Testis (tissue), 5 donors: ENCODE measurements at places on chromosomes 4 and X.

GRCh38 chr4:3746701-3747580 lies 19.2 kb upstream of the ADRA2C start:
- DNase-seq = no peak

DNA sequence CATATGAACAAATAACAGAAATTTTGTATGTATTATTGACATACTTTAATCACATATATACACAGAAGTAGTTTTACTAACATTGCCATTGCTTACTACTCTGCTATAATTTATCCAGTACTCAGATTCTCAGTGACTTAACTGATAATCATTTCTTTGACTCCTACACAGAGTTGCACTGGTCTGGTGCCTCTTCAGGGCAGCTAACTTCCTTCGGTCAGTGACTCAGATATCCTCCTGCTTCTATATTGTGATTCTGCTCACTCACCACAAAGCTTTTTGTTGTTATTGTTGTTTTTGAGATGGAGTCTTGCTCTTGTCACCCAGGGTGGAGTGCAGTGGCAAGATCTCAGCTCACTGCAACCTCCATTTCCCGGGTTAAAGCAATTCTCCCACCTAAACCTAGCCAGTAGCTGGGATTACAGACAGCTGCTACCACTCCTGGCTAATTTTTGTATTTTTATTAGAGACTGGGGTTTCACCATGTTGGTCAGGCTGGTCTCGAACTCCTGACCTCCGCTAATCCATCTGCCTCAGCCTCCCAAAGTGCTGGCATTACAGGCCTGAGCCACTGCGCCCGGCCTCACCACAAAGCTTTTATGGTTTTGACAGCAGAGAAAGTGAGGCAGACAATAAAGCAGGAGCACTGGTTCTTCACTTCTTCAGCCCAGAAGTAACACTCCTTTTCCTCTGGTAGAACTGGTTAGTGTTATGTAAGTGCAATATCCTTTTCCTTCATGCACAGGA lies 499.3 kb downstream of the EPHA5 start:
- DNase-seq = no peak

DNA sequence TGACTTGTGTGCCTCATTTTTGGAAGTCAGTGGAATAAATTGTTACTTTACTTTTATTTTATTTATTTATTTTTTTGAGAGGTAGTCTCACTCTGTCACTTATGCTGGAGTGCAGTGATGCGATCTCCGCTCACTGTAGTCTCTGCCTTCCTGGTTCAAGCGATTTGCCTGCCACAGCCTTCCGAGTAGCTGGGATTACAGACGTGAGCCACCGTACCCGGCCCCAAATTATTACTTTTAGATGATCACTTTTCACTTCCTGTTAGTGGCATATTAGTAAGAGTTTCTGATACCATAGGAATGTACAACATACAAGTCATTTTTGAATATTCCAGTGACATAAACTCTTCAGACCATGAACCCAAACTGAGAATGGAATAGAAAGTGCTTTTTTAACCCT lies 611.0 kb upstream of the MAGEB2 start:
- no peak for DNase-seq

DNA sequence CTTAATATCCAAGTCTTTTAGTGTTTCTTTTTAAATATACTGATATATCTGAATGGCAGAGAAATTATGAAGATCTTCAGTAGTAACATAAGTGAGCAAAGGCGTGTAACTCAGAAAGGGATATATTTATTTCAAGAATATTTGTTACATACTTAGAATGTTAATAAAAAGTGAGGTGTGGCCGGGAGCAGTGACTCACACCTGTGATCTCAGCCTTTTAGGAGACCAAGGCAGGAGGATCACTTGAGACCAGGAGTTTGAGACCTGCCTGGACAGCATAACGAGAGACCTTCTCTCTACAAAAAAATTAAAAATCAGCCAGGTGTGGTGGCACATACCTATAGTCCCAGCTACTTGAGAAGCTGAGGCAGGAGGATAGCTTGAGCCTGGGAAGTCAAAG lies 651.0 kb downstream of the ADGRL3 start:
- no peak for DNase-seq

- no peak for DNase-seq
Measured at GRCh38 chr4:20944961-20945360, 244.7 kb downstream of the PACRGL start.

DNA sequence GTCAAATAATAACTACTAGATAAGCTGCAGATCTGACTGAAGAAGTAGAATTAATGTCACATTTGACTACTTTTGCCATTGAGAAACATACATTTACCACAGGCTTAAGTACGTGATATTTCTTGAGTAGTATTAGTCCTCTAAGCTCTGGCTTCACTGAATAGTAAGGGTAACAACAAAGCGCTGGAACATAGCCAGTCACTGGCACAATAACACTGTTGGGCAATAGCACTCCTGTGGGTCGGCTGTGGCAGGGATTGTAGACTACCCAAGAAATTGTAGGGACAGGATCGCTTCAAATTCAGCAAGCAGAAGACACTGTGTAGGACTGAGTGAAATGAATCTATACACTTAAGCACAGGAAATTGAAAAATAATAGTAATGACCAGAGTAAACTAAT lies 27.1 kb upstream of the IL15 start:
- DNase-seq = no peak

GRCh38 chr4:40540800-40541199 lies 88.9 kb downstream of the RBM47 start:
- no peak for DNase-seq

- DNase-seq = peak; percentile 76
Measured at GRCh38 chr4:8537041-8537461, 43.1 kb upstream of the GPR78 start.

DNA sequence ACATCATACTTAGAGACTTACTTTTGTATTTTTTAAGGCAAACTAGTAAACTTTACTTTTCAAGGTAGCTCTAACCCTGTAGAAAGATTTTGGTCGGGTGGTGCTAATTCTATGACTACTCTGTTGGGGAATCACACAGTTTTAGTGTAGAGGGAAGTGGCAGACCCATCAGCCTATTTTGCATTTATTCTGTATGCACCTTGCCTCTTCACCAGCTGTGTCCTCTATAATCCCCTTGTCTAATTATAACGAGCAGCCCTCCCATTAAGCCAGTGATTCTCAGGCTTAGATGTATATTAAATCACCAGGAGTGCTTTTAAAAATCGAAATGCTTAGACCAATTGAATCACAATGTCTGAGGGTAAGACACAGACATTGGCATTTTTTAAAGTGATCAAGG lies 78.1 kb downstream of the GALNT7 start:
- no peak for DNase-seq

DNA sequence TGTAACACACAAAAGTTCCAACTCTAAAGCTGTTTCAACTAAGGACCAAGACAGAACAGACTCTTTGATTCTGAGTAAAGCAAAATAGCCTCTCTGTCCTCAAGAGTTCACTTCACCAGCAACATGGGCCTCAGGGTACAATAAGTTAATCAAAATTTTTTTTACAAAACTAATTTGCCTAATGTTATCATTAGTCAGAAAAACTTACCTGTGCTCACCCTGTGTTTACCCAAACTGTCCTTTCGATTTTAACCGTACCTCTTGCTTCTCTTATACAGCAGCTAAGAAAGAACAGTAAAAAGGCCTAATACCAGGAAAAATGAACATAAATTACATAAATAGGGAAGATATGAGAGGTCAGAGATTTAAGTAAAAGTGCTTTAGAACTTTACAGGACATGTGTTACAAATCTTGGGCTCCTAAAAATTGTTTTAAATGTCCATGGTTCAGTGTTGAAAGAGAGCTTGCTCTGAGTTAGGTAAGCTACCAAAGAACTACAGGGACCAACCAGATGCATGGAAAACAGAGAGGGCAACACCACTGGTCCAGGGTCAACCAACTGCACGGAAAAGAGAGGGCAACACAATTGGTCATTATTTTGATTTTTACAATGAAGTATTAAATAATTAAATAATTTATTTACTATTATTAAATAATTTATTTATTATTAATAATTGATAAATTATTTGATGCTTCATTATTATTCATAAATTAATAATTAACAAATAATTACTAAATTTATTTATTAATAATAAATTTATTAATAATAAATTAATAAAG lies 73.1 kb downstream of the FAT1 start:
- no peak for DNase-seq

DNA sequence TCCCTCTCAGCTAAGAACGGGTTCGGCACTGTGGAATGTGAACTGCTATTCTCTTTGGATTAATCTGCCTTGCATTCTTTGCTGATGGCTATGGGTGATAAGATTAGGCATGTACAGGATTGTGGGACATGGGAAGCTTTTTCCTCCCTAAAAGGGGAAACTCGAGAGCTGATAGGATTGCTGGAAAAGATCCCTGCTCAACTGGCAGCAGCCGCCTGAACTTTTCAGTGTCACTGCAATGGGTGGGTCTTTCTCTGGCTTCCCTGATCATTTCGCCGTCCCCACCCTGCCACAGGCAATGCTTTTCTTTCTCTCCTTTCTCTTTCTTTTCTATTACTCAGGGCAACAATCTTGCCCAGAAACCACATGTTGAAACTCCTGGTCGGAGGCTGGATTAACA lies 20.5 kb downstream of the PAGE2 start:
- DNase-seq = no peak

DNA sequence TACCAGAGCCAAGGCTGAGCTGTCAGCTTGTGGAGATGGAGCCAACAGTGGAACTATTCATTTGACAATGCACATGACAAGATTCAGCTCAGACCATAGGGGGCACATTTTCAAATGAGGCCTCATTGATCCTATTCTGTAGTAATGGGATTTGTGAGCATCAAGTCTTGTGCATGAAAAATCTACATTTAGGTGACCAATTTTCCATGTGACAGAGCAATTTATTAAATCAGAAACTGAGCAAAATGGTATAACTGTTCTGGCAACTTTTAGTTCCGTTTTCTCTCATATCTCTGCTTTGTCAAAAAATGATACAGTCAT lies 108.5 kb upstream of the PCDH18 start:
- DNase-seq = no peak

DNA sequence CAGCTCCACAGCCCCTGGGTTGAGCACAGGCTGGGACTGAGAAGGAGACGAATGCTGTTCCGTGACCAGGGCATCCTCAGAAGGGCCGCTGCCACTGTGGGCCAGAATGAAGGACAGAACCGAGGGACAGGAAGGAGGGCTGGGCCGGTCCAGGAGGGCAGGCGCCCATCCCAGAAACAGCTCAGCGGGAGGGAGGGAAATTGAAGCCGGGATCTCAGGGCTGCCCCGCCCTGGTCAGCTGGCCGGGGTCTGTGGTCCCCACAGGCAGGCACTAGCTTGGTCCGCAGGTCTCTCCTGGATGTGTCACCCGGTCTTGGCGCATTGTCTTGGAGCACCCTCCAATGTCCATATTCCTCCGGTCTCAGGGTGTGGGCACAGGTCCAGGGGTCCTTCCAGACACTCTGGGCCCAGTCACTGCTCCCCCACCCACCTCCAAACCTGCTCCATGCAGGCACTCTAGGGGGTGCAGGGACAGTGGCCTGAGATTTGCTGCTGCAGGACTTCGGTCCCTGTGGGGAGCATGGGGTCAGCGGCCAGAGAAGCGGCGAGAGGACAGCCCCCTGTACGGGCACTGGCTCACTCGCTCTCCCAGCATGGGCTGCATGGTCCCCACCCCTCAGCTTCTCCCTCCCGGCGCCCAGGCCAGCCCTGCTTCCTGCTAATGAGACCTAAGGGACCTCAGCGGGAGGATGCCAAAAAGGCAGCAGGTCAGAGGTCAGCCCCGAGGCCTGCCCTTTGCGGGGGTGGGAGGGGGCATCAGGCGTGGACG lies 23.9 kb upstream of the MXD4 start:
- no peak for DNase-seq

DNA sequence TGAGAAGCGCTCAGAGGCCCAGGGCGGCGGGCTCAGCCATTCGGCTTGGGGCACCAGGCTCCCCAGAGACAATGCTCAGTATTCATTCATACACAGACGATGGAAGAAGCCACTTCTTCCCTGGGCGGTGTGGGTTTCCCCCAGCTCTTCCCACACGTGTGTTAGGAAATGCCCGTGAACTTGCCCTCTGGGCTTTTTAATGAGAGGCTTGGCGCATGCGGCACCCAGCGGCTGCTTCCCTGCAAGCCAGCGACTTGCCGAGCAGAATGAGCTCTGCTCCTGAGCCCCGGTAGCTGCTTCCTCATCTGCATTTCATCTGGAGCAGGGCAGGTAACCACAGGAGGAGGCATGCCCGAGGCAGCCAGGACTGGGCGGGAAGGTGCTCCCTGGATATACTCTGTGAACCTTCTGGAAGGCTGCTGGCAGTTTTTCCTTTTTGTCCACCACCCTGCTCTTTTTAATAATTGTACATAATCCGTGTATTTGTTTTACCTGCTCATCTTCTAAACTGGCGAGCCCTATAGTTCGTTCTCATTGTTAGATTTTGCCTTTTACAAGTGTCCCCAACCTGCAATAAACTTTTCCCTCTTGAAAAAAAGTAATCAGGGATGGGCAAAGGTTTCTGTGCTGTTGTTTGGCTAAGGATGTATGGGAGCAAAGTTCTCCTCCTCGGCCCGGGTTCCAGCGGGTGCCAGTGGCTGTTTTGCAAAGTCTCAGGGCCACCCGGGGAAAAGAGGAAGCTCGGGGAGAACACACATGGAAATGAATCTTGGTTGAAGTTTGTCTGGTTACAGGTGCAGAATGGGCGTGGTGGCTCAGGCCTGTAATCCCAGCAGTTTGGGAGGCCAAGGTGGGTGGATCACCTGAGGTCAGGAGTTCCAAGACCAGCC lies 178.8 kb downstream of the DCLK2 start:
- DNase-seq = no peak

DNA sequence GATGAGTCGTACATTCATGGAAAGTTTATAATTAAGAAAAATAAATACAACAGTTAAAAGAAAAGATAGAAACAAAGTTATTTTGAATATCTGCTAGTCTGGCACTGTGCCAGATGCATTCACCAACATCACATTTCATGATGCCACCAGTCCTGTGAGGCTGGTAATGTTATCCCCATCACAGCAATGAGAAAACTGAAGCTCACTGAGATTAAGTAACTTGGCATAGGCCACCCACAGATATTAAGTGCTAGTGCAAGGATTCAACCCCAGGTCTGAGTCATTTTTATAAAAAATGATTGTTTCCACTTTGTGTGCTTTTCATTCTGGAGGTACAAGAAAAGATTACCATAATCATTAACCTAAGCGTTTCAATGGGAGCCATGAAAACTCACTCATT lies 65.0 kb upstream of the IL15 start:
- no peak for DNase-seq
